ENCODE measurements at places on chromosomes 7 and 10.

DNA sequence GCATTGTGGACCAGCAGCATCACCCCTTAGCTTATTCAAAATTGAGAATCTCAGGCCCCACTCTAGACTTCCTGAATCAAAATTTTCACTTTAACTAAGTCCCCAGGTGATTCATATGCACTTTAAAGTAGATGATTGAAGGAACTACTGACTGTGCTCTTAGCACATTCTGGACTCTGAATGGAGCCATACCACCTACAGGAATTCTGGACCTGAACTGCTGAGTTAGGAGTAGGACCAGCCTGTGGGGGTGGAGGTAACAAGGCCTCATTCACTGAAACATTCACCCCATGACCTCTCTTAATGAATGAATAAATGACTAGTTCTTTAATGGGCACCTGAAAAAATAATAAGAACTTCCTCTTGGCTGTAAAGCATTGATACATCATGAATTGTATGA is 7.3 kb downstream of the PDK4 start:
- DNase-seq, result no peak

GRCh38 chr7:128053023-128053422 is 21.8 kb upstream of the LRRC4 start:
- peak; percentile 51 for DNase-seq

- DNase-seq, result no peak
Measured at GRCh38 chr7:12770227-12770975, 83.0 kb downstream of the ARL4A start.

GRCh38 chr10:87640043-87640442 is 19.6 kb upstream of the PAPSS2 start:
- no peak for DNase-seq

- peak; percentile 63 for DNase-seq
Measured at GRCh38 chr7:50610521-50611277, 45.5 kb upstream of the DDC start.

- no peak for DNase-seq
Measured at GRCh38 chr7:41698114-41698513, 4.8 kb downstream of the INHBA start.

GRCh38 chr10:15857107-15857575 is 3.2 kb downstream of the MINDY3 start:
- DNase-seq, result no peak

- DNase-seq, result no peak
Measured at GRCh38 chr7:45698303-45699014, 124.3 kb downstream of the ADCY1 start.

GRCh38 chr7:21426286-21427181 is 1.3 kb upstream of the SP4 start:
- DNase-seq, result peak; percentile 15

GRCh38 chr10:129965959-129966358 is 1.9 kb upstream of the EBF3 start:
- no peak for DNase-seq

DNA sequence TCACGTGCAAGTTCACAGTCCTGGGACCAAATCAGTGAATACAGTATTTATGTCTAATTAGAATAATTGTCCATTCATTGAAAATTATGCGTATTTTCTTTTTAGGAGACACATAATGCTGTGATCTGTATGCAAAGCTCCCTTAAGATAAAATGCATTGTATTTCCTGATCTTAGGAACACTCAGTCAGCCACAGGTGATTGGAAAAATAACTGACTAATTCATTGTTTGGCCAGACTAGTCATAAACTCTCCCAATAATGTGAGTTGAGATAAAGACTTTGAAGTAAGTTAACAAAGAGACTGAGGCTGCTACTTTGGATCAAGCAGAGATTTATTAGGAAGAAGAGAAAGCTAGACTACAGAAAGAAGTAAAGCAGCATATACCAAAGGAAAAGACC is 182.2 kb downstream of the GNAI1 start:
- no peak for DNase-seq

DNA sequence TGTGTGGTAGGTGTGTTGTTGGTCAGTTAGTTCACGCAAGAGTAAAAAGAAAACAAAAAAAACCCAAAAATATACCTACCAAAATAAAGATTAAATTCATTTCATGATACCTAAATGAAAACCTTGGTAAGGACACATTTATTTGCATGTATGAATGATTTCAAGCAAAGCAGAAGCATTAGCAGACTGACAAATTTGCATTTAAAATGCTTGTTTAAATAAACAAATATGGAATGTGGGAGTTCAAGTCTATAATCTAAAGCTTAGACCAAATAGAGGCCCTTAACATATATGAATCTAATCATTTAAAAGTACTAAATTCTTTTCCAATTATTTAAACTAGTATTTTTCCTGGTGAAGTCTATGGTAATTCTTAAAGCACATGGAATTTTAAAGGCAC is 35.8 kb downstream of the GNAT3 start:
- no peak for DNase-seq

- no peak for DNase-seq
Measured at GRCh38 chr7:108038986-108039385, 36.0 kb upstream of the LAMB1 start.

DNA sequence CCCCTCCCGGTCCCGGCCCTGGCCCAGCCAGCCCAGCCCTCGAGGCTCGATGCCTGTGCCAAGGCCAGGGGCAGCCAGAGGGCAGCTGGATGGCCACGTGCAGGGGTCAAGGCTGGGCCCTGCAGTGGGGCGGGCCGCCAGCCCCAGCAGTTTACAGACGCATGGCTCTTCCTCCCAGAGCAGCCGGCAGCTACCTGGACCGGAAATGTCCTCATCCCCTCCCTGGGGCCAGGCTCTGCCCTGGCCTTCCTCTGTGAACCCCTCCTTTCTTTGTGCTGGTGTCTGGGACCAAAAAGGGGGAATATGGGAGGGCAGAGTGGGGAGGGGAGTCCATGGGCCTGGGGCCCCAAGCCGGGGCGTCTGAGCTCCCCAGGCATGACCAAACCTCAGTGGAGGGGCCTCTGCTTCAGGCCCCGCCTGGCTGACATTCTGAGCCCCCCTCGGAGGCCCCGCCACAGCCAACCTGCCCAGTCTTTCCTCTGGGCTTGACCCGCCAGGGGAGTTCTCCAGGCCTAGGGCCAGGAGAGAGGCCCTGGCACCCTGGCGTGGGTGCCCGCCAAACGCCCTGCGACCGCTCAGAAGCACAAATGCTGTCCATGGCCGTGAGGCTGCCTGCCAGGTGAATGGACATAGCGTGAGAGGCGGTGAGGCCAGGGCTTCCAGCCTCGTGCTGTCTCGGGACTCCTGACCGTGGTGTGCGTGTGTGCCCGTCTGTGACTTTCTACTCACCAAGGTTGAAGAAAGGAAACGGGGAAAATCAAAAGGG is 24.7 kb upstream of the AMZ1 start:
- no peak for DNase-seq

DNA sequence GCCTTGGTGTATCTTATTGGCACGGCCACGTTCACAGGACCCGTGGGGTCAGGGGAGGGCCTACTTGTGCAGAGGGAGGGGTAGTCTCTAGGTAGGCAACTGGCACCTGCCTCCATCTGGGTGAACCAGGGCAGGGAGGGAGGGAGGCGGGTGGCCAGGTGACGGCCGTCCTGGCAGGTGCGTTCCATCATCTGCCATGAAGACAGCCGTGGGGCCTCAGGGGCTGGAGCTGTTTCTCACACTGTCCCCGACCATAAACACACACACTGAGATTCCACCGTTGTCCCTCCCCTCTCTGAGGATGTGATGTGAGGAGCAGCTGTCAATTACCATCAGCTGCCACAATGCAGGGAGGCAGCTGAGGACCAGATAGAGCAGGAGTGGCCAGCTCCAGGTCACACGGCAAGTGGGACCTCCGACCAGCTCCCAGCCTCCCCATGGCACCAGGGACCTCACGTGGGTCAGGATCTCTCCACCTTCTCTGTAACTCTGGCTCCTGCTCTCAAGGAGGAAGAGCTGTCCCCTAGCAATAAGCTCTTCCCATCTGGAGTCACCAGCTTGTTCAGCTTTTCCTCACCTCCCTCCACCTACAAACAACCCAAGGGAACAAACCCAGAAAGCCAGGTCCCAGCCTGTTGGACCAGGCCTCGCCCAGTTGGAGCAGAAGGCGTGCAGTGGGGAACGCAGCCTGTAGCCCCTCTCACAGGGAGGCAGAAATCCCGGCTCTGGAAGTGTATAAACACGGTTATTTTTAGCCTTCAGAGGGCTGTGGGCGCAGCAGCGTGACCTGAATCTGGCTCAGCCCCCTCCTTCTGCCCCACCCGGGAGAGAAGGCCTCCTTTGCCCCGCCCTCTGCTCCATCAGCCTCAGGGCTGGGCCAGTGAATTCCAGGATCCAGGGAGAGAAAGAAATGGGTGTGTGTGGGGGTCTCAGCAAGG is 33.1 kb downstream of the ZMIZ1 start:
- no peak for DNase-seq

- no peak for DNase-seq
Measured at GRCh38 chr7:136050462-136050847, 73.3 kb upstream of the MTPN start.

DNA sequence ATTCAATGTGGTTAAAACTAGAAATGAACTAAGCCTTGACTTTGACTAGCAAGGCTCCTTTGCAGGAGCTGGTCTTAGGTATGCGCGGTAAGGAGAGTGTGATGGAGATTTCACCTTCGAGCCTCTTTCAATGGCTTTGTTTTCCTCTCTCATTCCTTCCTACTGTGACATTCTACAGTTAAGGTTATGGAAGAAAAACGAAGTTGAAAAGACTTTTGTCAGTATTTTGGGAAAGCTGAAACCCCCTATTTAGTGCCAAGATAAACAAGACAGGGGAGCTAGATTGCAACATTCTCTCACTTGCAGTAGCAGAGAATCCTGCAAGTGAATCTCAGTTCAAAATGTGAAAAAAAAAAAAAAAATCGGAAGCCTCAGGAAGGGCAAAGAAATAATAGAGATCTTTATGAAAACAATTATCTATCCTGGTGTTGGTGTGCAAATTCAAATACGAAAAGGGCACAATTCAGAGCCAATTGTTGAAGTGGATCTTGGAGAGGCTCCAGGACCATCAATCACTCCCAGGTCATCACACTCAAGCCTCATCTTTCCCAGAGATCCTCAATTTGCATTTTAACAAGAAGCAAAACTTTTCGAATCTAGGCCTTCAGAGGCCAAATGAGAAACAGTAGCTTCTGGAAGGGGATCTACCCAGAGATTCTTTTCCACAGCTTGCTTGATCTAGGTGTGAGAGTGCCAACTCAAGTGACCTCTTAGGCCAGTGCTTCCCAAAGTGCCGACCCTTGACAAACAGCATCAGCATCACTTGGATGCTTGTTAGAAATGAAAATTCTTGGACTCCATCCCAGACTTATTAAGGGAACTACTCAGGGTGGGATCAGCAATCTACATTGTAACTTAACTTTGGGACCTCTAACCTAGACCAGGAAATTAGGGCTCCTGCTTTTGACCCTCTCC is 163.8 kb downstream of the INHBA start:
- no peak for DNase-seq

GRCh38 chr10:69439813-69440506 is 11.3 kb upstream of the TSPAN15 start:
- DNase-seq, result peak; percentile 74

DNA sequence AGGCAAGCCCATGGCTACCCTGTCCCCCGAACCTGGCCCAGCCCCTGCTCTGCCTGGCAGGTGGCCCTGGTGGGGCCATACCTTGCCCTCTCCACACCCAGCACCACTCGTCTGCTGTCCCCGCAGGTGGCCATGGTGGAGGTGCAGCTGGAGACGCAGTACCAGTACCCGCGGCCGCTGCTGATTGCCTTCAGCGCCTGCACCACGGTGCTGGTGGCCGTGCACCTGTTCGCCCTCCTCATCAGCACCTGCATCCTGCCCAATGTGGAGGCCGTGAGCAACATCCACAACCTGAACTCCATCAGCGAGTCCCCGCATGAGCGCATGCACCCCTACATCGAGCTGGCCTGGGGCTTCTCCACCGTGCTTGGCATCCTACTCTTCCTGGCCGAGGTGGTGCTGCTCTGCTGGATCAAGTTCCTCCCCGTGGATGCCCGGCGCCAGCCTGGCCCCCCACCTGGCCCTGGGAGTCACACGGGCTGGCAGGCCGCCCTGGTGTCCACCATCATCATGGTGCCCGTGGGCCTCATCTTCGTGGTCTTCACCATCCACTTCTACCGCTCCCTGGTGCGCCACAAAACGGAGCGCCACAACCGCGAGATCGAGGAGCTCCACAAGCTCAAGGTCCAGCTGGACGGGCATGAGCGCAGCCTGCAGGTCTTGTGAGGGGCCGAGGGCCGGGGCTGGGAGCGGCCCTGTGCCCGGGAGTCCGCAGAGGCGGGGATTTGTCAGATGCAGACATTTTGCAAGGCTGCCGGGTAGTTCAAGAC is 13.2 kb downstream of the ORAI2 start:
- no peak for DNase-seq

DNA sequence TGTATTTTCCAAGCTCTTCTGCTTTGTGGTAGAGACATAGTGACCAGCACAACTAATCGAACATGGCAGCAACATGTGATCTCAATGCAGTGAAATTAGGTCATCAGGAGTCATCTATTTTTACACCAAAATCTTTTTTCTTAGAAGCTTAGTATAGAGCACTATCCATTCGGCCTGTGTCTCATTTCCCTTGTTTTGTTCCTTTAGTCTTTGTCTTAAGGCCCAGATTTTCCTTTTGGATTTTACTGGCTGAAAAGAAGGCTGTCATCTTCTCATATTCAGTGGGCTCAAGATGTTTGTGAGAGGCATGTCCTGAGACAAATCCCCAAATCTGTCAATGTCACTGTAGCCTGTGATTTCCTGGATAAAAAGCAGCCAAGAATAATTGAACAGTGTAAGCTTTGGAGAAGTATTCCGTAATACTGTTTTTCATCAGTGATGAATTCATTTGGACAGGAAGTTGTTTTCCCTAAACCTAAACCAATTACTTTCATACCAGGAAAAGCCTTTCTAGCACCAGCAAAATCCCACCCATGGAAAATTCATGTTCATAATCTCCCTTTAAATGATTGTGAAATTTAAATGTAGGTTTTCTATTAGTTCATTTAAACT is 55.2 kb downstream of the MAGI2 start:
- no peak for DNase-seq

- no peak for DNase-seq
Measured at GRCh38 chr7:45237788-45238461, 80.3 kb downstream of the RAMP3 start.

GRCh38 chr10:7666253-7667023 is at the start of gene ITIH5:
ITIH5 (minus strand) TSS chr10:7666966; CDS start chr10:7666892, 74 bp downstream.
- DNase-seq, result no peak

- DNase-seq, result no peak
Measured at GRCh38 chr7:139430443-139430842, 53.0 kb downstream of the KLRG2 start.

GRCh38 chr7:91019686-91020385 is 244.4 kb upstream of the FZD1 start:
- no peak for DNase-seq

DNA sequence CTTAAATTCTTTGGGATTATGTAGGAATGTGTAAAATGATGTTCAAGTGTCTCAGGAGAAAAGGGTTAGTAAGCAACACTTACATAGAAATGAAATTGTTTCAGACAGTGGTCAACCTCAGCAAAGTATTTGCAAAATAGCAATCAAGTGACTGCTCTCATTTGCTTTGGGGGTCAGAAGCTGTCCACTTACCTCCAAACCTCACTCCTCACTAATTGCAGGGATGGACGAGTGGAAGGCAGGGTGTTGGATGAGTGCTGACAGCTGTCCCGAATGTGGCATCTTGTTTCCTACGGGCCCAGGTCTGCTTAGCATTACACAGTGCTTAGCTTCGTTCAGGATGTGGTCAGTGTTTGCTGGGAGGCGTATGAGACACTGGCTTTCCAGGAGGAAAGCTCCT is 437.0 kb downstream of the SUGCT start:
- DNase-seq, result no peak

- no peak for DNase-seq
Measured at GRCh38 chr10:11395581-11396310, 215.7 kb downstream of the USP6NL start.

GRCh38 chr10:28873540-28873939 is 196.2 kb downstream of the BAMBI start:
- no peak for DNase-seq

- DNase-seq, result no peak
Measured at GRCh38 chr7:93327006-93327633, 95.0 kb downstream of the VPS50 start.

Measured in suppressor macrophage treated with lipopolysaccharide for 4 hours (primary cell).